CD4-positive, alpha-beta T cell treated with Interleukin-10 for 1 hour (primary cell): ENCODE measurements at places on chromosomes 7 and 10.

GRCh38 chr7:154914996-154915380 lies 87.9 kb downstream of the PAXIP1 start:
- DNase-seq: no peak

DNA sequence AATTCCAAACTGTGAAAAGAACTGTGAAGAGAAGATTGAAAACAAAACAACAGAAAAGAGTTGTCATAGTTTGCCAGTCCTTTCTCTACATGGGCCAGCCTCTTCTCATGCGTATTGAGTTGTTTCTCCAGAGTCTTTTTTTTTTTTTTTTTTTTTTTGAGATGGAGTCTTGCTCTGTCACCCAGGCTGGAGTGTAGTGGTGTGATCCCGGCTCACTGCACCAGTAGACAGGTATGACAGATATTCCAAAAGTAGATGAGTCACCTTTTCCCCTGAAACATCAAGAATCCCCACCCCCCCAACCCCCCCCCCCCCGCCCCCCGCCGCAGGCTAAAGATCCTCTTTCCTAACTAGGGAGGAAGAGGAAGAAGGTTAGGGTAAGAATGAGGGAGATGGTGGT lies 15.6 kb upstream of the KMT2C start:
- no peak for DNase-seq

DNA sequence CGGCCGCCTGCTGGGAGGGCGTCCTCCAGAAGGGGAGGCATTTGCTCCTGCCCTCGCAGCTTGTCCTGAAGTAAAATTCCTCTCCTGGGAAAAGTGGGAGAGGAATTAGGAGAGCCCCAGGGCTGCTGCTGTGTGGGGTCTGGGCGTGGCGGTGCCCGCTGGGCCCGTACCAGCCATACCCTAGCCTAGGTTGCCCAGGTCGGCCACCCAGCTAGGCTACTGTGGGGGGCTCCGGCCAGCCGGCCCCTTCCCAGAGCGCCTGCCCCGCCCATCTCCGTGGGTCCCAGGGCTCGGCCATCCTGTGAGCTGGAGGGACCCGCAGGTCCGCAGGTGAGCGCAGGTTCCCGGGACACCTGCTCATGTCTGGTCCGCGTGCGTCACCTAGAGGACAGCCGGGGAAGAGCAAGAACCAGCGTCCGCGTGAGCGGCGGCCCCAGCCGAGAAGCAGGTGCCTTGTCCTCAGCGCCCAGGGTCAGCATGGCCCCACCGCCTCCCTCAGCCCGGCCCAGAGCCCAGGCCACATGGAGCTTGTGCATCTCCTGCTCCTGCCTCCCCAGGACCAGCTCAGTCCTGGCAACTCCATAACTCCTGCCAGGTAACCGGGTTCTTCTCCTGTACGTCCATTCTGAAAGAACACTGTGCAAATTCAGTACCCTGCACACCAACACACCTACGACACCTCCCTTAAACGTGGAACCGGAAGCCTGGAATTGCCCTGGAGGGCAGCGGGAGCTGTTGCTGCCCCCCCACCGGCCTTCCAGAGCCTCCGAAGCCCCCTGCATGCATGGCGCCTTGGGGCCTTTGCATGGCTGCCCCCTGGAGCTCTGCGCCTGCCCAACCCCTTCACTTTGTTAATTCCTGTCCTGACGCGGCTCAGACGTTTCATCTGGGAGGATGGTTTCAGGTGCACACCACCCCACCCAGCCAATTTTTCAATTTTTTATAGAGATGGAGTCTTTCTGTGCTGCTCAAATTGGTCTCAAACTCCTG lies 22.8 kb upstream of the FOXL3 start:
- DNase-seq: no peak

- DNase-seq: no peak
These were observed 473.0 kb downstream of the PLXDC2 start for GRCh38 chr10:20289070-20289828.

- no peak for DNase-seq
These were observed 2.6 kb downstream of the NKX6-2 start for GRCh38 chr10:132783165-132783939.

DNA sequence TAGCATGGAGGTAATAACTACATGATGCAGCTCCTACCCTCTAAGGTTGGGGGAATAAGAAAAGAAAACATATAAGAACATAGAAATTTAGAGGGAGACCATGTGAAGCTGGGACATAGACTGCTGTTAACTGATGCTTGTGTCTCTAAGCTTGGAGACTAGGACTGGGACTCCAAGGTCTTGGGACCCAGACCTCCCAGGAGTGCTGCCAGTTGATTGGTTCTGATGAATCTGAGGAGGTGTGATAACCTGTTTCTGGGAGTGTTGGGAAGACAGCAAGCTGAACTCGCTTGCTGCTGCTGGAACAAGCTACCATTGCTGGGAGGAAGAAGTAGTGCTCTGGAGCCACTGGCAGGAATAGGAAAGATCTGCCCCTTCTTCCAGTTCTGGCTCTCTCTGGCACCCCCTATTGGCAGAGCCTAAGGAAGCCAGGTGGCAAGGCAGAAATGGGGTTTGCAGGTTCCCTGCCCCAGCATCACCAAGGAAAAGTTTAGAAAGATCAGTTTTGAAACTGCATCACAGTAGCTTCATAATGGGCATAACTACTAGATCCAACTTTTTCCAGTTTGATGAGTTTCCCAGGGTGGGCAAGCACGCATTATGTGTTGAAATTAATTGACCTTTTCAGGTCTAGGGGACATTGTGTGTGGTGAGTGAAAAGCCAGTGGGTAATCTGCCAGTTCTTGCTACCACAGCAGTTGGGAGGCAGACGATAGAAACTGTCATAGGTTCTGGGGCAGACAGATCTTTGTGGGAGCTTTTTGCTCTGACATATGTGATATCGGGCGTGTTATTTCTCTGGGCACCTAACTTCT lies 140.7 kb downstream of the SND1 start:
- DNase-seq: peak; percentile 40

GRCh38 chr7:95963446-95963990 lies 191.2 kb downstream of the DYNC1I1 start:
- DNase-seq: no peak

- peak; percentile 22 for DNase-seq
These were observed 2.5 kb upstream of the MACC1 start for GRCh38 chr7:20219446-20220292.

DNA sequence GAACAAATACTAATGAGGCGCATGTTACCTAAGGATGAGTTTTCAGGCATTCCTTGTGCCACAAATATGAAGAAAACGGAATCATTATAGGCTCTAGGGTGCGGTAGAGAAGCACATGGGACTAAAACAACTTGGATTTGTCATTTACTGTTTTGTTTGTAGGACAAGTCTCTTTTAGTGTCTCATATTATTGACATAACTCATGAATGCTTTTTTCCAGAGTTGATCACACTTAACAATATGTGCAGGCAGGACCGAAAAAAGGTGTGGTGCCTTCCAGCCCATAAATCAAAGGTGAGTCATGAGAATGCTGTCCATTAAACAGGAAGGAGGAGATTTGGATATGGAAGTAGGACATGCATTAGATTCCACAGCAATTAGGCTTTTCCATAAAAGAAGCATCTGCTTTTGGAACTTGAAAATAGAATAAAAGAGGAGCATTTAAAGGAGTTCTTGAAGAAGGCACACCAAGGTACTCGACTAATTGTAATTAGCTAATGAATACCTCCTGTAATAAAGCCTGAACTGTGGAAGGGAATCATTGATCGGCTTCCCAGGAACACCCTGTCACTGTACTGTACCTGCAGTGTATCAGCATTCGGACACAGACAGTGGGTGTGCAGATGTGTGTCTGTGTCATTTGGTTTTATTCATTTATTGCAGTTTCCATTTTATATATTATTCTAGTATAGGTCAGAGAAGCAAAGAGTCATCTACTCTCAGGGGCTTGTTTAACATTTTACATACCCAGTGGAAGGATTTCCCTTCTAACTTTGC lies 119.7 kb upstream of the KLF14 start:
- no peak for DNase-seq

GRCh38 chr7:47739891-47740290 lies 158.0 kb upstream of the TNS3 start:
- no peak for DNase-seq

GRCh38 chr7:128031901-128032604 lies 816 bp upstream of the LRRC4 start:
- DNase-seq: peak; percentile 43

- no peak for DNase-seq
These were observed 74.3 kb downstream of the CDH23 start for GRCh38 chr10:71471006-71471405.

DNA sequence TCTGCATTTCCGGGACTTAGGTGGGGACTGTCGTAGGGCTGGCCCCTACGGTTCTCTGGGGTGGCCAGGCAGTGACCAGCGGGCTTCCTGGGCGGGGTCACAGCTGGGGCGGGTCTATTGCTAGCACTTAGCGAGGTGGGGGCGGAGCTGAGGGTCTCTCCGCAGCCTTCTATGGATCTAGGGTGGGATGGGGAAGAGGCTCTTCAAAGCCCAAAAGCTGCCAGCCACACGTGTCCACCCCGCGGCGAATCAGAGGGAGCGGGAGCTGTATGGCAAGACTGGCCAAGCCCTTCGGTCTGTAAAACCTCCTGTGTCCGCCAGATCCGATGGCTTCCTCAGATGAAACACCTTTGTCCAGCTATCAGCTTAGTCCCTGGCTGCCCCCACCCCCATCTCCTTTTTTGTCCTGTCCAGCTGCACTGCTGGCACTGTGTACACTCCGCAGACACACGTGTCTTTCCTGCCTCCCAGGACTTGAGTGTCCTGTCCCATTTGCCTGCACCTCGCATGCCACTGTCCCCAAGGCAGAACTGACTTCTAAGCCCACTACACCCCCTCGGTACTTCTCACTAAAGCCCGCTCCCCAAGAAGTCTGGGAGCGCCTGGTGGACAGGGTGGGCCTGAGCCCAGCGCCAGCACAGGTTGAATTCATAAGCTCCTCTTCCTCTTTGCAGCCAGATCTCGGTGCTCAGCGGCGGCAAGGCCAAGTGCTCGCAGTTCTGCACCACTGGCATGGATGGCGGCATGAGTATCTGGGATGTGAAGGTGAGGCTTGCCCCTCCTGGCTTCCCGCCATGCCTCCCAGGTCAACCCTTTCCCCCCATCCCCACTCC lies 14.8 kb downstream of the PDAP1 start:
- no peak for DNase-seq

GRCh38 chr10:132256866-132257265 lies 50.9 kb downstream of the STK32C start:
- no peak for DNase-seq

DNA sequence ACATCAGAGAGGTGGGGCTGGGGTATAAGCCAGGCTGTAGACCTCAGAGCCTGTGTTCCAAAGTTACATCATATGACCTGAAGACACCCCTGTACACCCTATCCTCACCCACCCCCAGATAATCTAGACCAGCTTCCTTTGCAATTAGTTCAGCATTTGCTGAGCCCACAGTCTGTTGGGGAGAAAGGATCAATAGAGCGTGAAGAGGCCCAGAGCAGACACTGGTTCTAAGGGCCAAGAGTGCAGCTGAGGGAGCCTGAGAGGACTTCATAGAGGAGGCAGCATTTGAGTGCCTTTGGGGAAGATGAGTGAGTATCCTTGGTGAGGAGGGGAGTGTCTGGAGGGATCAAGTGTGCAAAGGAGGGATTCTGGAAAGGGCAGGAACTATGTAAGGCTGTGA lies 58.6 kb downstream of the PRF1 start:
- no peak for DNase-seq

DNA sequence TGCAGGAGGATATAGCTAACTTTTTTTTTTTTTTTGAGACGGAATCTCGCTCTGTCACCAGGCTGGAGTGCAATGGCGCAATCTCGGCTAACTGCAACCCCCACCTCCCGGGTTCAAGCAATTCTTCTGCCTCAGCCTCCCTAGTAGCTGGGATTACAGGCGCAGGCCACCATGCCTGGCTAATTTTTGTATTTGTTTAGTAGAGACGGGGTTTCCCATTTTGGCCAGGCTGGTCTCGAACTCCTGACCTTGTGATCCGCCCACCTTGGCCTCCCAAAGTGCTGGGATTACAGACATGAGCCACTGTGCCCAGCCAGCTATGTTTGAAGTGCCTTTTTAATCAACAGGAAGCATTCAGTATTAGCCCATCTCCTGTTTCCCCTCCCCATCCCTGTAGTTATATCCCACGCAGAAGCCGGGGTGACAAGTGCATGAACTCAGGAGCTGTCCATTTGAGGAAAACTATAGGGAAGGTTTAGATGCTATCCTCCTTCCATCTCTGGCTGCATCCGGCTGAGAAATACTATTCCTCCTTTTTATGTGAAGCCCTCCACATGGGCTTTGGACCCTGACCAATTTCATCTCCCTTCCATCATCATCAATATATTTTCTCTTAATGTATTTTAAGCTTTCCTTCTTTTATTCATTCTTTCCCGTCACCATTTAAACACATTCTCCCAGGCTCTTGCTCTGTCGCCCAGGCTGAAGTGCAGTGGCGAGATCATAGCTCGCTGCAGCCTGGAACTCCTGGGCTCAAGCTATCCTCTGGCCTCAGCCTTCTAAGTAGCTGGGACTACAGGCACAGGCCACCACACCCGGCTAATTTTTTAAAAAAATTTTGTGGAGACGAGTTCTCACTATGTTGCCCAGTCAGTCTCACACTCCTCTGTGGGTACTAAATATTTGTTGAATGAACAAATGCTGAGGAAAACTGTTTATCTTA lies 1.3 kb upstream of the POT1 start:
- DNase-seq: no peak

- no peak for DNase-seq
These were observed 167.4 kb downstream of the FZD1 start for GRCh38 chr7:91431601-91432000.
